Activated T-helper 1 cell treated with anti-CD3 and anti-CD28 coated beads, Interleukin-2, amount 50 U/mL, for 16 hours (primary cell): ENCODE measurements at places on chromosomes 12 and 14.

DNA sequence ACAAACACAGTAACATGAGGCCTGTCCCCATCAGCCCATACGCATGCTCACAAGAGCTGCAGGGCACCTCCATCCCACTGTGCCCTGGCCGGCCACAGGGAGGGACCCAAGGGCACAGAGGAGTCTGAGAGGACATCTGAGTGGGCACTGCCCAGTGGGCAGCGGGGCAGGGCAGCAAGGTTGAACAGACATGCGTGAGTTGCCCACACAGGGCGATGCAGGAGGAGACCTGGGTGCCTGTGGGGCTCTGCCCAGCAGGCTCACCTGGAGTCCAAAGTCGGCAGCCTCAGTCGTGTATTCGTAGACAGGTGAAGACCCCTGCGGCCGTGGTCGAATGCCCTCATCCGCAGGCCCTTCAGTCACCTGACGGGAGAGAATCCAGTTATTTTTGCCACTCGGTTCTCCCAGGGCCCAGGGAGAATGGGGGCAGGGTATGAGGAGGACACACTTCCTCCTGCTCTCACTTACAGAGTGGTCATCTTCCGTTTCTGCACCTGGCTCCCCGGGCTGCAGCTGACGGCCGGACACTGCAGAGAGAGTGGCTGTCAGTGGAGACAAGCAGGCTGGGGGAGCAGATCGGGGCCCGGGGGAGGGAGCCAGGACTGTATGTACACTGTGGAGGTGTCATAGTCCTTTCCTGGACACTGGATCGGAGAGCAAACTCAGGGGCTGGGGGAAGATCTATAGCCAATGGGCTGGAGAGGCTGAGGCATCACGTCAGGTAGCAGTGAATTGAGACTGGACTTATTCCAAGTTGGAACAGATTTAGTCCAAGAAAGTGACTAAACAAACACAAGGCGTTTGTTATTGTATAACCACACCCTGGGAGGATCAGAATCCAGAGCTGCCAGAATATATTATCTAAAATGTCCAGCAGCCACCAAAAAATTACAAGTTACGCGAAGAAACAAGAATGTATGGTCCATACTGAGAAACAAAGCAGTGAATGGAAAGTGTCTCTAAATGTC is 20.7 kb downstream of the AHNAK2 start:
- DNase-seq = no peak

GRCh38 chr14:89792489-89793366 is 161.8 kb downstream of the EFCAB11 start:
- no peak for DNase-seq

DNA sequence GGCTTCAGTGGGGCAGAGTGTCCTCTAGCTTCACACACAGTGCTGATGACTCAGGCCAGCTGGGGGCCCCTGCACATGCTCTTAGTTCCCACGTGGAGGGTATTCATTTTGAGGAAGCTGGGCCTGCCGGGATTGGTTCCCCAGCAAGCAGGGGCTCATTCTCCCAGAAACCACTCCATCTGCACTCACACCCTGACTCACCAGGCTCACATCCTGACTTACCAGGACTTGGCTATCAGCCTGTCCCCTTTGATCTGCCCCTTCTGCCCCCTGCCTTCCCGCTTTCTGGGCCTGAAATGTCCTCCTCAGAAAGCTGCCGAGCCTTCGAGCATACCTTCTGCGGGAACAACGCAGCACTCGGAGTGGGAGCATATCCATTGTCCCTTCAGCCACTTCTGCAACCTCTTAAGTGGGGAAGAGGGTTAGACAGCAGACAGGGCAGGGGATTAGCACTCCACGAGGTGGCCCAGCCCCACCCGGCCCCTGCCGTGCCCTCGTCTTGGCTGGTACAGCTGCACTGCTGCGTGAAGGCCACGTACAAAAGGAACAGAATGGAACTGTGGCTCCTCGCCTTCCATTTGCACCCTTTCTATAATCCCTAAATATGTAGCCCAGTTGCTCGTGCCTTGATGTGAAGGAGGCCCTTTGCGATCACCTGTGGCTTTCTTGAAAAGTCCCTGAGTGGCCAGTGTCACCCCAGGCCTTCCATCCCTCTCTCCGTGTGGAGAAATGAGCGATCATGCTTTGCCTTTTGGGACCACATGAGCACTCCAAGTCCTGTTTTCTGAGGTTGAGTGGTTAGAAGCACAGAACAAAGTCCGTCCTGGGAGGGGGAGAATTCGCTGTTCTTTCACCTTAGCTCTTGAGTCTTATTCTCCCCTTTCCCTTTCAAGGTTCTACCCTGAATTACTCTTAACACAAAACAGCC is 26.1 kb downstream of the TPCN1 start:
- DNase-seq = no peak

DNA sequence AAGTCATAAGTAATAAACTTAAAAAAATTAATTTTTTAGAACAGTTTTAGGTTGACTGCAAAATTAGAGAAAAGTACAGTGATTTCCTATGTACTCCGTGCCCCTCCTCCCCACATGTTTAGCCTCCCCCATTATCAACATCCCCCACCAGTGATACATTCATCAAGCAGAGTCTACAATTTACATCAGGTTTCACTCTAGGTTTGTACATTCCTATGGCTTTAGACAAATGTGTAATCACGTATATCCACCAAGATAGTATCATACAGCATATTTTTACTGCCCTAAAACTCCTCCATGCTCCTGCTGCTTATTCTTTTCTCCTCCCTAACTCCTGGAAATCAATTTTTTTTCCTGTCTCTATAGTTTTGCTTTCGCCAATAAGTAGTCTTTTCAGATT is 438.7 kb downstream of the LRFN5 start:
- DNase-seq = no peak

DNA sequence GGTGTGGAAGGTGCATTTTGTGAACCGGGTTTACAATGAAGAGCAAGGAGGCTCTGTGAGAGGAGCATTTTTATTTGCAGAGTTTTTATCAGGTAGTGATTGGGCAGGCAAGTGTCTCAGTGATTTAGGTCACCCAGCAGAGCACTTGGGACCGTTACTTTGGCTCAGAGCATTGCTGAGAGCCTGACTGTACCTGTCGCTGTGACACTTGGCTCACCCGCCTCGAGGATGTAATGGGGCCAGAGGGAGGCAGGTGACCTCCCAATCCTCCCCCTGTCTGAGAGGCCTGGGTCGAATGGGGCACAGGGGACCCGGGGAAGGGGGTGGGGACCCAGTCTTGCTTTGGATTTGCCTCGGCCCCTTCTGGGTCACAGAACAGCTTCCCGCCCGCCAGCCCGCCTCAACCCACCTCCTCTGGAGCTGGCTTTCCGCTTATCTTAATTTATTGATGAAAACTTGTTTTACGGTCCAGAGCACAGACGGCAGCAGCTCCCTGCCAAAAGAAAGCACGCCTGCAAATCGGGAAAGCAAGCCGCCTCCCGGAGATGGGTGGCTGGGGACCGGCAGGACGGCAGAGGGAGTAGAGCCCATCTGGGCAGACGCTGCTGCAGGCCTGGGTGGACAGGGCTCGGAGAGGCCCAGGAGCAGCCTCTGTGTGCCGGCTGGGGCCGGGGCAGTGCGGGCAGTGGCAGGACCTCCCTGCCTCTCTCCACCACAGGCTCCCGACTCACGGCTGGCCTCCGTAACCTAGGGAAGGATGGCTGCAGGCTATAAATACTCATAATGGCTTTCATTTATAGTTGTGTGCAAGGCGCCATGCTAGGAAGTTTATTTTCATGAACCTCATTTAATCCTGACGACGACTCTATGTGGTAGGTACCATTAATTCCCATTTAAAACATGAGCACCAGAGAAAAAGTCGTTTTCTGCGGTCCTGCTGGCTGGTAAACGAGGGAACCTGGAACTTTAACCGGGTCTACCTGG is 187.1 kb downstream of the TSPAN9 start:
- DNase-seq = no peak

DNA sequence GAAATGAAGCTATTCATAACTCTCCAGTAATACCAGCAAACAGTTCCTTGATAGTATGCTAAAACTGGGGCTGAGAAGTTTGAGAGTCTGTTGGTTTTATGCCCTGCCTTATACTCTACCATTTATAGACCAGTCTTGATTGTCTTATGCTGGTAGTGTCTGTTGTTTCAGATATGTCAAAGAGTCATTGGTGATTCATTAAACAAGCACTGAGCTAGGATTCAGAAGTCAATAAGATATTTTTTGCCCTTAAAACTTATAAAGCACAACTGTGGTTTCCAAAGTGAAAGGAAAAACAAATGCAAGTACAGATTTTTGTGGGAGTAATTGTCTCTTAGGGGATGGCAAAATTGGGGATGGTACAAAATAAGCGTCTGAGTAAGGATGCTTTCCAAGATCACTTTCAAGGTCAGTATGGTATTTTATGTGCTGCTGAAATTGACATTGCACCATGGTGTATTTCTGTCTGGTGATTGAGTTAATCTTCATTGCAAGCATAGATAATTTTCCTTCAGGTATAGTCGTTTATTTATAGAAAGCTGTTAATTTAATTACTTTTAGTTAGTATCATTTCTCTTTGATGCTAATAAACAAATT is 289.5 kb upstream of the E2F7 start:
- no peak for DNase-seq

DNA sequence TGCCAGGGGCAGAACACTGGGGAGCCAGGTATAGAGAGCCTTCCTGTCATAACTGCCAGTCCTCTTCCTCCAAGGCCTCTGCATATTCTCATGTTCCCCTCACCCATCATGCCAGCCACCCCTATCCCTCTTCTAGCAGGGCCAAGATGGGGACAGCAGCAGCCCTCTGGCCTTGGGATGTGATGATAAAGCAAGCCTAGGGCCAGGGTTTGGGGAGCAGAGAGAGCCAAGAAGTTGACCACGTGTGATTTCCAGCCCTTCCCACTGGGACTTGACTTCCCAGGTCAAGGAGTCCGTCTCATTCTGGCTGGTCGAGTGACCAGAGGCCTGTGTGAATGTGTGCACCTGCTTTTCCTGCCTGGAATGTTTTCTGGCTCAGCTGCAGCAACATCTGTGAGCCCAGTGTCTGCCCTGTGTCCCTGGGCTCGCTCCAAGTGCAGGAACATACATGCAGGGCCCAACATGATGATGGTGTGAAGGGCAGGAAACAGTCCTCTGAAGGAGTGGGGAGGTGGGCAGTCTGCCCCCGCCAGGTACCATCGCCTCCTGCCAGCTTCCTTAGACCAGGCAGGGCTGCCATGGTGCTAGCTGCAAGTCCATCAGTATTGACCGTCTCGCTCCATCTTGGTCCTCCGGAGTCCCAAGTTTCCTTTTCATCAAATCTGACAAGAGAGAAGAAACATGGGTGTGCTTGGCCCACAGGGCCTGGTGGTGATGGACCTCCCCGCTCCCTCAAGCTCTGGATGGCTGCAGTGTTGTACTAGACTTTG is 21.0 kb downstream of the VASH1 start:
- no peak for DNase-seq

DNA sequence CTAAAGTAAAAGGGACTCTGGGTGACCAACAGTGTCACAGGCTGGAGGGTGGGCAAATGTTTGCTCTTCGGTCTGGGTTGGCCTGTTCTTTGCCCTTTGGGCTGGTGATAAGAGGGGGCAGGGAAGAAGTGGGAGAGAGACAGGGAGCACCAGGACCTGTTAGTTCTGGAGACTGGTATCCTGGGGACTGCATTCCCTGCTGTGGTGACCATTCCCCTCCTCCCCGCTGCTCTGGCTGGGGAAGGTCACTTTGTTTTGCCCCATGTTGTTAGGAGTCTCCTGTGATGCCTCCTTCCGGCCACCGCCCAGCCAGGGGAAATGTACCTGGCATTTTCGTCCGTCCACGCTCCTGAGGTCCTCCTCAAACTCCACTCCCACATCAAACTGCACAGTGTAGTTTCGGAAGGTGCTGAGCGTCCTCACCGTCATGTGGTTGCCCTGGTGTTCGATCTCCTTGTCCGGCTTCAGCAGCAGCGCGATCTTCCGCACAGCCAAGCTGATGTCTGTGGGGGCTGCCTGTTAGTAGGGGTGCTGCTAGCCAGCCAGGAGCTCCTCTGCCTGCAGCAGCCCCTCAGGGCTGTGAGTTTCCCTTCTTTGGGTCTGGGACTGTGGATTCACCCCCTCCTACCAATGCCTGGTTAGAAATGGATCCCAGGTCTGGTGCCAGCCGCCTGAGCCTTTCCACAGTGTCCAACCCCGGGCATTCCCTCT is 618 bp downstream of the RBP5 start:
- no peak for DNase-seq

GRCh38 chr14:74702293-74702692 is 10.6 kb downstream of the AREL1 start:
- DNase-seq = no peak

DNA sequence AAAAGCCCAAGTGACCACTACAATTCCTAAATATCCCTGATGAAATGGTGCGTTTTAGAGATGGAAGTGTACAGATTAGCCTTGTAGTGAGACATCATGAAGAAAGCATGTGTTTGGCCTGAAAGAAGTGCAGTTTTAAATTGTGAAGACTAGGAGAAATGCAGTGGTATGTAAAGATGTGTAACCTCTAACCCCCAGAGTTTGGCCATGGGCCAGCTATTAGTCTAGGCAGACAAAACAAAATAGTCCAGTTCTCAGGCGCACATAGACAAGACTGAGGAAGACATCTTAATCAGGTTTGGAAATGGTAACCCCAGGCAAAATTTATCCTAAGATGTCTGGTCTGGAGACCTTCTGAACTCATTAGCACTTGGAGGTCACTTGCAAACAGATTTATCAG is 23.4 kb downstream of the WBP11 start:
- no peak for DNase-seq

- no peak for DNase-seq
Observed at GRCh38 chr12:39722504-39722903, 102.9 kb upstream of the ABCD2 start.

- DNase-seq = no peak
Observed at GRCh38 chr14:104666981-104667380, 22.4 kb upstream of the INF2 start.

- DNase-seq = no peak
Observed at GRCh38 chr14:106850913-106851825, 1324.8 kb downstream of the TMEM121 start.

GRCh38 chr12:96193725-96194575 is at the start of gene ELK3:
ELK3 (plus strand) TSS chr12:96194375.
- peak; percentile 34 for DNase-seq

DNA sequence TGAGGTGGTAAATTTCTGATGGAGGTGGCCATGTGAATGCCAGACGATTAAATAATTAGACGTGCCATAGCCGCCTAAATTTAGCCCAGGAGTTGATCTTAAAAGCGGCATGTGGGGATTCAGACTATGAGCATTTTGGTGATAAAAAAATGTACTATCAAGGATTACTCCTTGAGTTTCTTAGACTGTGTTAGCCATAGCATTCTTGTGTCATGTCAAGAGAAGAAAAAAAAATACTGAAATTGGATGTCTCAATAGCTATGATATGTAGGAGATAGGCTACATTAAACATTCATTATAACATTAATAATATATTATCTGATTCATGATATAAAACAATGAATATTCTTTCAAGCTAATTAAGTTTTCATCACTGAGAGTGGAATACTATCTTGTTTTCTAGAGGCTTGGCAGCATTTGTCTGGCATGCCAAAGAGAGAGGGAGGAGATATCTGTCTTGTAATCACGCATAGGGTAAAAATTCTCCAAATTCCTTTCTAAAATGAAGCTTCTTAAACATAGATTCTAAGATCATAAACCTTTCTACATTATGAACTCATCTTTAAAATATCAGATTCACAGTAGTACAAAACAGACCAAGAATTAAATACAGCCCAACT is 727.0 kb downstream of the C12orf50 start:
- no peak for DNase-seq
